ENCODE measurements at places on chromosomes 5 and 9.

DNA sequence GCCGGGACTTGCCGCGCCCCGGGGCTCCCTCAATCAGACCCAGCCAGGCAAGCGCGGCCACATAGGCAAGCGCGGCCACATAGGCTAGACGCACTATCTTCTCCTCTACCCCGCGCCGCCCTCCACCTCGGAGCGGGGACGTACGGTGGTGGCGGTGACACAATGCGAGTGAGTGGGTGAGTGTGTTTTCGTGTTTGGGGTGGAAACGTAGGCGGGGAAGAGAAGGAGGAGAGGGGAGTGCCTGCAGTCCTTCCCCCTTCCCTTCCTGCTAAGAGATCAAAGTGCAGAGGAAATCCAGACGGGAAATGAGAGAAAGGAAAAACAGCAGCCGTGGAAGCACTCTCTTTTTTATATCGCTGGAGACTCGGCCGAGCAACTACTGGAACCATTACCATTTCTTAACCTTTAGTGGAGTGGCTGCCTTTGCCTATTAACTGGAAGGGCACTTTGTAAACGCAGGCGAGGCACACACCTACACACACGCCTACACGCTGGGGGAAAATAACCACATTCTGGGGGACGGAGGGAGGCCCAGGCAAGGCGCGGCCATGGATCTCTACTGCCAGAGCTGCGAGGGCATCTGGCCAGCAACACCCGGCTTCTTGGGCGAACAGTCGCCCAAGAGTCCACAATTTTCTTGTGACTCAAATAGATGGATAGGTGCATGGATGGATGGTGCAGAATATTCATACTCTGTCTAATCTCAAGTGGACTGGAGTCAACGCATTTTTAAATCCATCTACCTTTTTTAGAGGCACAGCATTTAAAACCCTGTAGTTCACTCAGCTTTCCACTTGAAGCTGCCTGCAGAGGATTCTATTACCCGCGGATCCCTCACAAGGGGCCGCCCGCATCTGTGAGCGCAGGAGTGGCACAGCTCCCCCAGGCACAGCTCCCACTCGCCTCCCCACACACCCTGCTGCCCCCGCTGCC lies 2.1 kb downstream of the EDIL3 start:
- DNase-seq = no peak

- no peak for DNase-seq
These were observed 10.9 kb downstream of the RAPGEF1 start for GRCh38 chr9:131728961-131729360.

DNA sequence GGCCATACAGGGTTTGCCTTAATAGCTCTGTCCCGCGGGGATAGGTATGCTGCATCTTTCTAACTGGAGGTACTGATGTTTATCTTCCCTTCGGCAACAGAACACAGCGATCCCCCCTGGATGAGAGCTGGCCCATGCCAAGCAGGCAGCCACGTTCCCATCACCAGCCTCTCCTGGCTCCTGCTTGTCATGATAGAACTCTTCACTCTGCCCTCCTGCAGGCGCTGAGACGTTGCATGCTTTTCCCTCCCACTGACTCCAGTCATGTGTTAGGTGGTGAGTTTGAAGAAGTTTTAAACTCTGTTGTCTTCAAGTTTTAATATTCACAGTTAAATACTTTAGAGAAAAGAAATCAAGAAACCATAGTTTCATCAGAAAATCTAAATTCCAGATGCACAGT lies 60.0 kb downstream of the MED27 start:
- no peak for DNase-seq

DNA sequence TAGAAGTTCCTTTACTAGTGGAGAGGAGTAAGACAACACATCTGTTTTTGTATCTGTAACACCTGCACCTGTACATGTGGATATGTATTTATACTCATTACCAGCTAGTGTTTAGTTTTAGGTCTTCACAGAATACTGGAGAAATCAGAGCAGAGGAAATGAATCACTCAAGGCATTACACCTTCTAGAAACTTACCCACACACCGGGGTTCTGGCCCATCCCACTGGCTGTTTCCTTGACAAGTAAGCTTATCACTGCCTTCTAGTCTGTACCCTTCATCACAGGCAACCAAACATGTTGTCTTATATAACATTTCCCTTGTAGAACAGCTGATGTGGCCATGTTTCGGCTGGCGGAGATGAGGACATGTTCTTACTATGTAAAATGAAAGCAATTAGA lies 76.7 kb downstream of the SVEP1 start:
- DNase-seq = no peak

GRCh38 chr5:179923436-179923835 lies 15.7 kb upstream of the TBC1D9B start:
- no peak for DNase-seq

- DNase-seq = no peak
These were observed 69.4 kb upstream of the LHFPL2 start for GRCh38 chr5:78717674-78718584.
